Esophagus mucosa (tissue), 1 donor: ENCODE measurements at places on chromosomes 6 and 20.

DNA sequence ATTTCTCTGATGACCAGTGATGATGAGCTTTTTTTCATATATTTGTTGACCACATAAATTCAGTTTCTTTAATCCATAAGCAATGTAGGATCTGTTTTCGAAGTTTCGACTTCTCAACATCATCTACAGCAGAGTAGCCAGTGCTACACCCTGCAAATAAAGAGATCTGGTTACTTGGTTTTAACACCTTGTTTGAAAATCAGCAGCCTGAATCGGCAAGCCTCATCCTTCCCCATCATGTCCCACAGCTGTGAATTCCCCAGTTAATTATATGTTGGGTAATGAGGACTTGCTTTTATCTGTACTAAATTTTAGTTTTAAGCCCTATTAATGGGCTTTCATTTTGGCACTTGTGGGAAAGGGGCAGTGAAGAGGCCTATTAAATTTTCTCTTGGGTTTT, 80.6 kb downstream of the BMP2 start:
- ATAC-seq: no peak

GRCh38 chr6:52662031-52662430, 8.9 kb upstream of the TMEM14A start:
- no peak for ATAC-seq

DNA sequence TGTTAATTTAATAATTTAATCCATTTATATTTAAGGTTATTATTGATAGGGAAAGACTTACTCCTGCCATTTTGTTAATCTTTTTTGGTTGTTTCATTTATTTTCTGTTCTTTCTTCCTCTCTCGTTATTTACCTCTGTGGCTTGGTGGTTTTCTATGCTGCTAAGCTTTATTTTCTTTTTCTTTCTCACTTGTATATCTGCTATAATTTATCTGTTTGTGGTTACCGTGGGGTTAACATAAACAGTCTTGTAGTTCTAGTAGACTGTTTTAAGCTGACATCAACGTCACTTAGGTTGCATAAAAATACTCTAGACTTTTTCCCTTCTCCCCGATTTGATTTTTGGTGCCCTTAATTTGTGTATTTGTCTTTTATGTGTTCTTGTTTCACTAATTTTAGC, 381.3 kb upstream of the SPTLC3 start:
- no peak for ATAC-seq

- ATAC-seq: no peak
Measured at GRCh38 chr6:162857326-162857725, 129.6 kb downstream of the PACRG start.

- no peak for ATAC-seq
Measured at GRCh38 chr20:38987777-38988176, 25.6 kb downstream of the DHX35 start.

GRCh38 chr20:58579819-58580473, 64.7 kb upstream of the APCDD1L start:
- ATAC-seq: no peak

DNA sequence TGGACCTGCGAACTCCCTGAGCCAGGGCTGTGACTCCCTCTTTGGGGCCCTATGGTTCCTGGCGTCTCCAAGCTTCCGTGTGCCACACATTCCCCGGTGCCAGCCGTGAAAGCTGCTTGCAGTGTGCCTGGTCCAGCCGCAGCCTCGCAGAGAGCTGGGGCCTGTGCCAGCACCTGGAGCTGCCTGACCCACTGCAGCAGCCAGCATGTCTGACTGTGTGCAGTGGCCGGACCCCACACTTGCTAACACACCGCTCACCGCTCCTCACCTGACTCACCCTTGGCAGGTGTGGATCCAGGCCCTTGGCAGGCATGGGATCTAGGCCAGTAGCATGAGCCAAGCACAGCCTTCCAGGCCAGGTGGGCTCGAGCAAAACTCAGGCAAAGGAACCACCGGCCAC, 227.5 kb downstream of the OTOR start:
- ATAC-seq: no peak

- no peak for ATAC-seq
Measured at GRCh38 chr6:124494956-124495664, 467.1 kb upstream of the RNF217 start.

DNA sequence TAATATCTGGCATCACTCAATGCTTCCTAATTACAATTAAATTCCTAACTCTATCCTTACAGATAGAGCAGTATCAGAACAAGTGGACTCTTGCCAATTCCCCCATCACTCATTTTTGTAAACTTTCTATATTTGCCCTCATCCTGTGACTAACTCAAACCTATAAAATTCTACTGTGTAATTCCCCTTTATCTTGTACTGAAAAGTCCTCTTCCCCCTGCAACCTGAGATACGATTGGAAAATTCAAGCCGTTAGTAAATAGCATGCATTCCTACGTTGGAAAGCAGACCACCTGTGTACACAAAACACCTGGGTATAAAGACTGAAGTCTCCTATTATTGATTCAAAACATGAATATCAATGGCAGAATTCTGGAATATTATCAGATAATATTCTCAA, 70.4 kb upstream of the KCNQ5 start:
- no peak for ATAC-seq

DNA sequence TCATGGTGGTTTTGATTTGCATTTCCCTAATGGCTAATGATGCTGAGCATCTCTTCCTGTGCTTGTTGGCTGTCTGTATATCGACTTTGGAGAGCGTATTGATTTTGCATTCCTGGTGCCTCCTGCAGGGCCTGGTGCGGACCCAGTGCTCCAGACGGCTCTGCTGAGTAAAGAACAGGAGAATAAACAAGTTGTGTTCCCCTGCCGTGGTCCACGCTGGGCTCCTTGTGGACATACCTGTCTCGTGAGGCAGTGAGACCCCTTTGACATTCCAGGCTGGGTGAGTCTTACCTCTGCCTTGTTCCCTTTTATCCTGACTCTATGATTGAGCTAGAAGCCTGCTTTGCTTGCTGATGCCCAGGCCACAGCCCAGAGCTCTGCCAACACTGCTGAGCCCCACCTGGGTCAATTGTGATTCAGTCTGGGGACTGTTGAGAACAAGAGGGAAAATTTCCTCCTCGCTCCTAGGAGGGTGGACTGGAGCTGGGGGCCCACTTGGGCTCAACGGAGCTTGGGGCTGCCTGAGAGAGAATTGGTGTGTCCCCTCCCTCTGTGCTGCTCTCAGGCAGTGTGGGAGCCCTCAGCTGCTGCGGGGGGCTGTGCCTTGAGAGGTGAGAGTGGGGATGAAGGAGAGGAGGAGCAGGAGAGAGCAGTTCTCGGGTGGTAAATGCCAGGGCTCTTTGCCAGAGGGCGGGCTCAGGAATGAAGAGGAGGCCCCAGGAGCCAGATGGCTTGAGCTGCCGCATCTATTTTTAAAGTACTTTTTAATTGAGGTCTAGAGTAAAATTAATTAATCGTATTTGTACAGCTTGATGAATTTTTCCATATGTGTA, 43.7 kb upstream of the PMEPA1 start:
- no peak for ATAC-seq

- ATAC-seq: no peak
Measured at GRCh38 chr6:101146389-101146788, 247.1 kb upstream of the GRIK2 start.

DNA sequence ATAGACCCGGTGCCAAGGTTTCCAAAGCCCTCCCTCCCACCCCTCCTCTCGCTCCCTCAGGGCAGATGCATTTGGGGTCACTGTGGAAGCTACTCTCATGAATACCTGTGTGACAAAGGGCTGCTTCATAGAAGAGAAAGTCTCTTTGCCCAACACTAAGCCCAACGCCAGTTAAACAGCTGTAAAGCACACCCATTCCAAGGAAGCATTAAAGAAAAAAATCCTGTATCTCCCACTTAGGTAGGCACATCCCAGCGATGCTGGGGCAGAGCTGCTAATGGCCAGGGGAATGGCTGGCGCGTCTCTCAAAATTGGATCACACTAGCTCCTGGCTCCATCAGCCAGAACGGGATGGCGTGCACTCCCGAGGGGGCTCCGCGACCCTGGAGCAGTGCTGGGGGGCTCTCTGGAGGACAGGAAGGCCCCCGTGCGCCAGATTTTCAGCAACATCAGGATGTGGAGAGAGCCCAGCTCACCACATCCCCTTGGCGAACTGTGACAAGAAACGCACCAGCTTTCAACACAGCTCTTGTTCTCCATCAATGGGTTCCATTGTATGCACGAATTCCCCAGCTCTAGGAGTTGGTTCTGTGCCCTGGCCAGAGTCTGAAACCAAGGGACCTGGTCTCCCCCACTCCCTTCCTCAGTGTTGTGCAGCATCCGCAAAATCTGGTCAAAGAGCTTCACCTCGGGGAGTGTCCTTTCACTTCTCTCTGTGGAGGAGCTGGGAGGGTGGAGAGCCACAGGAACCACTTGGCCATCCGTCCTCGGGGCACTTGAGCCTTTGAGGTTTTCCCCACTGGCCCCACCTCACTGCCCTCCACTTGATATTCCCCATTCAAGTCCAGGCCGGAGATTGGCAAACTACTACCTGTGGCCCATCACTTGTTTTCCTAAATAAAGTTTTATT, 74.1 kb downstream of the TFAP2C start:
- no peak for ATAC-seq

- peak; percentile 97 for ATAC-seq
Measured at GRCh38 chr6:112203577-112204349, 50.6 kb downstream of the LAMA4 start.

DNA sequence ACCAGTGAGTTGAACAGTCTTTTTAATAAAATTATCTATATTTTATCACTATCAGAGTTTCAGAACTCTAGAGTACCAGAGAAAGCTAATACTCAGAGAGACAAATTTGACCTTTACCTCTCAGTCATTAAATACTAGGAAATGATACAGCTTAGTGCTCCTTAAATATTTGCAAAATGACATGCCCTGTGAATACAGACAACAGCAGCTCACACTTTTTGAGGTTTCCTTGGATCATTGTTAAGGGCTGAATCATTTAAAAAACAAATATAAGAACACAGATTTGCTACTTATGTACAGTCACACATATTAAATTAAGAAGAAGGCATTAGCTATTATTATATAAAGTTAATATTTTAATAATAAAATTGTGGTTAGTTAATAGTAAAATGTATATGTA, 1158.7 kb upstream of the EYS start:
- ATAC-seq: no peak

DNA sequence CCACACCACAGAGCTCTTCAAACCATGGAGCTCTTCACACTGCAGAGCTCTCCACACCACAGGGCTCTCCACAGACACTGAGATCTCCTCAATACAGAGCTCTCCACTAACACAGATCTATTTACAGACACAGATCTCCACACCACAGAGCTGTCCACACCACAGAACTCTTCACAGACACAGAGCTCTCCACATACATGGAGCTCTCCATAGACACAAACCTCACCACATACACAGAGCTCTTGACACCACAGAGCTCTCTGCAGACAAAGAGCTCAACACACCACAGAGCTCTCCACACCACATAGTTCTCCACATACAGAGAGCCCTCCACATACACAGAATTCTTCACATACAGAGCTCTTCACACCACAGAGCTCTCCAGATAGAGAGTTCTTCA, 53.0 kb downstream of the ERMARD start:
- ATAC-seq: no peak
